Nephron progenitor cell (in vitro differentiated cells): ENCODE measurements at places on chromosomes 7 and 10.

GRCh38 chr7:27115221-27116026 lies 12.9 kb upstream of the HOXA2 start:
- DNase-seq, result peak; percentile 81

GRCh38 chr7:19144661-19145433 lies at the start of gene FERD3L:
TSS of gene FERD3L (minus strand) at chr7:19145421. CDS start at chr7:19145362, 59 bp downstream.
- peak; percentile 28 for DNase-seq

- DNase-seq, result no peak
Measured at GRCh38 chr10:24118246-24118645, 90.7 kb upstream of the KIAA1217 start.

GRCh38 chr7:17071866-17072265 lies 190.1 kb upstream of the AGR3 start:
- no peak for DNase-seq

DNA sequence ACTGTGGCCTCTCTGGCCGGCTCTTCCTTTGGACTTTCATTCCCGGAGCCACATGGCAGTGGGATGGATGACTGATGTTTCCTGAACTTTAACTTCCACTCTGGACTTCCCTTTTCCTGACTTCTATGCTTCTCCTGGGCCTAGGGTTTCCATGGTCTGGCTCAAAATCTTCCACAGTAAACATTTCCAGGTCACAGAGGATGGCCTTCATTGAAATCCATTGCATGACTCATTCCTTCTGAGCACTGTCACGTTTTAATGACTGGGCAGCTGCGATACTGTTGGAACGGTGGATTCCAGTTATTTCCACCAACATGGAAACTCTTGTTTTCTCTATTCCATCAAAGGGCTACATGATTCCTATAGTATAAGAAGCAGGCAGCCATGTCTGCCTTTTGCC lies 24.4 kb upstream of the ZNF273 start:
- DNase-seq, result no peak

DNA sequence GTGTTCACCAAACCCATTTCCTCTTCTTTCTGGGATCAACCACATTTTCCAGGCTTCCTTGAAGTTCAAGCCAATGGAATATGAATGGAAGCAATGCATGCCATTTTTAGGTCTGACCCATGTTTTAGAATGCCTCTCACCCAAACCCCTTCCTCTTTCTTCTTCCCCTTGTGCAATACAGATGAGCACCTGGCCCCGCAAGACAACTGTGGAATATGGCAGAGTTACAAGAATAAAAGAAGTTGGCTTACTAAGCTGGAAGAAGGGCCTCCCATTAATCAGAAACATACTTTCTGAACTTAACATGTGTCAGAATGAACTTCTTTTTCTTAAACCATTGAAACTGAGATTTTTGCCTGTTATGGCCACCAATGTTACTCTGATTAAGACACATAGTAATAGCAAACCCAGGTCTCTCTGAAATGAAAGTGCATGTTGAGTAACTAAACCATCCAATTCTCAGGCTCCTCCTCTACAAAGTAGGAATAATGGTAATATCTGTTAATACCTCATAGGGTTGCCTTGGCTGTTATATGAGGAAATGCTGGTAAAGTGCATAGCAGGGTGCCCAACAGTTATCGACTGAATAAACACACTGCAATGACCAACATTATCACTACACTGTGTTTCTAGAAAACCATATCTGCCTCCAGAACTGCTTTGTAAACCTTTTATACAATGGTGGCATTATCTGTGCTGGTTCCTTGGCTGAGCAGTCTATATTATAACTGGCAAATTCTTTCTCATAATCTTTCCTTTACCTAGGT lies 382.2 kb upstream of the NRP1 start:
- no peak for DNase-seq

DNA sequence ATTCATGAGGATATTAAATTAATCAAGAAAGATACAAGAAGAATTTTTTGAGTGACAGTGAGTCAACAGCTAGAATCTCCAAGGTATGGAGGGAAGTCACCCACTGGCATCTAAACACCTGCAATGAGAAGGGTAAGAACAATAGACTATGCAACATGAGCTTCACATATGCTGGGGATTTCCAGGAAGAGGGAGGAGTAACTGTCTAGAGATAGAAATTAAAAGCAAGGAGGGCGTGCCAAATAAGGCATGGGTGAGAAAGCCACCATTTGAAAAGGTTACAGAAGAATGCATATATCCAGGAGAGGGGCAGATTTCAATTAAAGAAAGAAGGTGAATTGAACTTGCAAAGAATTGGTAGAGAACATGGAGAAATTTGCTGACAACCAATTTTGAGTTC lies 365.7 kb downstream of the GPR37 start:
- DNase-seq, result no peak

DNA sequence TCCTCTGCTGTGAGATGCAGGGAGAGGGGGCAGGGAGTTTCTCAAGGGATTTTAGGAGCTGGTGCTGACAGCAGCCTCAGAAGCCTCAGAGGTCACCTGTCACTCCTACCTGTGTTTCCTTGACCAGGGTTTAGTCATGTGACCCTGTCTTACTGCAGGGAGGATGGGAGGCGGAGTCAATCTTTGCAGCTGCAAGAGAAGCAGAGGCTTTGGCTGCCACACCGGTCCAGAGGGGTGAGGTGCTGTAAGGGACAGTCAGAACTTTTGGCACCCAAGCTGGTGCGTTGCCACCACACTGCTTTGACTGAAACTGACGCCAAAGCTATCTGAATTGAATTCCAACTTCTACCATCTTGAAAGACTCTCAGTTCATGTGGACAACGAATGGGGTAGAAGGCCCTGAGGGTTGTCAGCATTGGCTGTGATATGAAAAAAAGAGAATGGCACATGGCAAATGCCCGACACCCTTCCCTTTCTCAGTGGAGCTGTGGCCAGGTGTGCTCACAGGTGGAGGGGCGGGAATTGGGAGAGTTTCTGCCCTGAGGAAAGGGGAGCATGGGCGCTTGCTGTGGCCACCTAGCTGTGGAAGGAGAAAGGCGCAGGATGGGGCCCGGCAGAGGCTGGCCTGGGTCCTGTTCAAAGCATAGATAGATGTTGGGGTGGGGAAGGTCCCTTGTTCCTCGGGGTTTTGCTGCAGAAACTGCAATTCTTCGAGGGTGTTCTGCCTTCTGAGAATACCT lies 69.3 kb downstream of the ARHGAP22 start:
- DNase-seq, result no peak

- no peak for DNase-seq
Measured at GRCh38 chr7:114981323-114981722, 59.4 kb downstream of the MDFIC start.

DNA sequence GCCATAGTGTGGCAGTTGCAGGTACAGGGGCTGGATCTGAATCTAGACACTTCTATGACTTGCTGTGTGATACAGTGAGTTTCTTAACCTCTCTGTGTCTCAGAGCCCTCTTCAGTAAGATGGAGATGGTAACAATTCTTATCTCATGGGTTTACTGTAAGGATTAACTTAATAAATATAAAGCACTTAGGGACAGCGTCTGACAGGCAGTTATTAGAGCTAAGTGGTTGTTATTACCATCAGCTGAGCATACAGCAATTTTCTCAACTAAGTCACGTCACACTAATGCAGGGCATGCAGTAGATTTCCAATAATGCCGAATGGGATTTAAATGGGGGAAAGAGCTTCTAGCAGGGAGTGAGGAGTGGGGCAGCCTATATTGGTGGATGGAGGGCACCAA lies 162.6 kb downstream of the SH2D4B start:
- DNase-seq, result no peak

DNA sequence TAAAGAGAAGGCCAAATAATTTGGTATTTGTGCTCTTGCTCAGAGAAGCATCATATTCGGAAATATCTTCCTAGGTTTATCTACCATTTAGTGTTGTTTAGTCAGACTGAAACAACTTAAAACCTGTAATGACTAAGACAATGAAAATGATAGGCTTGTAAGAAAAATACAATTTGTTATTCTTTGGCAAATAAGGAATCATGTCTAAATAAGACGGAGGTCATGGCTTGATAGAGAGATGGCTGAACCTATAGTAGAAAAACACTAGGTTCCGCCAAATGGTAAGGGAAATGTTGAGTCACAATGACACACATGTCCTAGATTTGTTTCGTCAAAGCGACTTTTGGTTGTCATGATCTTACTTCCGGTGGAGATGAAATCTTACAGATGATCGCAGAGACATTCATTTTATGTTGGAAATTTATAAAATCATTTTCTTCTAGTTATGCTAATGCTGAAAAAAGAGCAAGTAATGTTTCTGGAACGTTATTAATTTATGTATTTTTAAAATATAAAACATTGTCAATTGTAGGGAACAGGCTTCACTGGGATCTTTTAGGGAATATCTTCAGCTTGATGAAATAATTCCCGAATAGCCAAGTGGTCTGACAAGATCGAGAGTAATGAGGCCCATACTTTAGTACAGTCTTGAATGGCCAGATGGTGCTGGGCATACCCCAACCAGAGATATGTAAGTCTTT lies 1.0 kb downstream of the SRGN start:
- DNase-seq, result no peak

- peak; percentile 44 for DNase-seq
Measured at GRCh38 chr7:148962823-148963582, 65.3 kb downstream of the PDIA4 start.

GRCh38 chr10:102648889-102649796 lies 4.9 kb downstream of the TRIM8 start:
- DNase-seq, result no peak

- no peak for DNase-seq
Measured at GRCh38 chr7:101870361-101871062, 53.1 kb downstream of the CUX1 start.

DNA sequence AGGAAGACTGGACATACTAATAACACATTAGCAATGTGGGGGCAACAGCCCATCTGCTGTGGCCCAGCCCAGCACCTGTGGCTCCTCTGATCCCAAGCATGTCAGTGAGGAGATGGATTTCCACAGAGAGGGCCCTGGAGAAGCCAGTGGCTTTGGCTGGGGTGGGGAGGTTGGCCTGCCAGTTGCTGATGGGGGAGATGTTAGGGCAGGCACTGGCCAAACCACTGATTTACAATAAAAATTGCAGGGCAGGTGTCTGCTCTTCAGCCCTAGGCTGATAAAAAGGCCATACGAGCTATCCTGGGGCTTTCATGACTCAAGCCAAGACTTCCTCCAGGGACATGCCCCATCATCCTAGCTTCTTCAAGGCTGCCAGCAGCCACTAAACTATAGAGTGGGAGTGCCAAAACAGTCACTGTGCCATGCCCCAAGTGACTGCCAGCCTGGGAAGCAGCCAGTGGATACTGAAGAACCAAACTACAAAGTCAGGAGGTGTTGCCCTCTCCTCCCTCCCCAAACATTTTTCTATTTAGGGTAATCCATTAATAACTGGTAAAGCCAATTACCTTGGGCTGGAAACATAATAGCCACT lies 37.8 kb downstream of the DPCD start:
- DNase-seq, result no peak

DNA sequence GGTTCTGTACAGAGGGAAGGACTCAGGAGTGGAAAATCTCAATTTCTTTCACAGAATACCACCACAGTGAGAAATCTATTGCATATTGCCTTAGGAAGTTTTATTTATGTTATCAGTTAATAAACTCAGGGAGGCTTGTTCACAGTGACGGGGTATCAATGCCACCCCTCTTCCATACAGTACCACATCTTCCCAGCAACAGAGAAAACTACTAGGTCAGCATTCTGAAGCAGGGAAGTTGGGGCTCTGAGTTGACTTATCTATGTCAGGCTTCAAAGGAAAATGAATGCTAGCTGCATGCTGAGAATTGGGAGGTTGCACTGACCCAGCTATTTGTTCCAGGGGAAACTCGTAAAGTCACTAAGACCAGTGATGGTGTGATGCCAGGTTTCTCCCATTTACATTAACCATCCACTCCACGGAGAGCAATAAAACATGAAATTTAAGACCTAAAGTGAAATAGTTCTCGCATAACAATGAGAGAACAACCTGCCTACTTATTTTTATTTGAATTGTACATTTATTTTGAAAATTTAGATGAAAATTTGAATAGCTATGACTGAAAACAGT lies 266.7 kb downstream of the RNLS start:
- no peak for DNase-seq

- DNase-seq, result no peak
Measured at GRCh38 chr10:24307696-24308485, 99.0 kb downstream of the KIAA1217 start.

- DNase-seq, result no peak
Measured at GRCh38 chr10:101295261-101295660, 58.7 kb upstream of the BTRC start.

GRCh38 chr10:14727465-14727864 lies 47.2 kb downstream of the FAM107B start:
- DNase-seq, result no peak

- no peak for DNase-seq
Measured at GRCh38 chr7:29794959-29795629, 11.2 kb upstream of the WIPF3 start.

GRCh38 chr7:47973739-47974138 lies 5.7 kb downstream of the HUS1 start:
- no peak for DNase-seq

GRCh38 chr7:39510864-39511354 lies 55.3 kb upstream of the YAE1 start:
- DNase-seq, result no peak

GRCh38 chr7:44287488-44288380 lies 37.7 kb downstream of the CAMK2B start:
- DNase-seq, result no peak

DNA sequence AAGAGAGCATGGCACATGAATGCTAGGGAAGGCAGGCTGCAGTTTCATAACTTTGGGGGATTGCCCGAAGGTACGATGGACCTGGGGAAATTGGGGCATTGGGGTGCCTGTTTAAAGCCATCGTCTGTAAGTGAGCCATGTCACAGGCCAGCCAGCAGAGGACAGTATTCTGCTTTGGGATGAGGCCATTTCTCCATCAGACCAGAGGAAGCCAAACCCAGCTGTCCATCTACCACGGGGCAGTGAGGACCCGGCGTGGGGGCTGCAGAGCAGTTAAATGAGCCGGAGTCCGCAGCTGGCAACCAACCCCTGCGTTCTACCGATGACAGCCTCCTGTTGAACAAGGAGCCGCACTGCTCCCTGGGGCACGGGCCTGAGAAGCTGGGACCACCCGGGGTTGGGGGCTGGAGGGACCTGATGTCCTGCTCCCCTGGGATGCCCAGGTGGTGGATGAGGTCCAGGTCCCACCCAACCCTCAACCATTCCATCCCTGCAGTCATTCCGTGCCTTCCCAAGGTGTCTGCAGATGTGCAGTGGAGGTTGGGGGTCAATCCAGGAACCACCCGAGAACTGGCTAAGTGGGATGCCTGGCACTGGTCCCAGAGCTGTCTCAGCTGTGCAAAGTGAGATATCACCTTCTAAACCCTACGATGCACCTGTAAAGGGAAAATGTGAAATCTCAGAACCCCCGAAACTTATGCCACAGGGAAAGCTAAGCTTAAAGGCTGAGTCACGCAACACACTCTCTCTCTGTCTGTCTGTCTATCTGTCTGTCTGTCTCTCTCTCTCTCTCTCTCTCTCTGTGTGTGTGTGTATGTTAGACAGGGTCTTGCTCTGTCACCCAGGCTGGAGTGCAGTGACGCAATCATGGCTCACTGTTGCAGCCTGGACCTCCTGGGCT lies 12.1 kb upstream of the RHBDD2 start:
- peak; percentile 65 for DNase-seq

GRCh38 chr7:12030116-12030515 lies 181.0 kb upstream of the TMEM106B start:
- DNase-seq, result no peak
